Effector CD4-positive, alpha-beta T cell (primary cell): ENCODE measurements at places on chromosomes 12 and 14.

GRCh38 chr12:24078318-24078765, 128.9 kb upstream of the SOX5 start:
- no peak for DNase-seq

GRCh38 chr14:56036353-56036752, 81.9 kb upstream of the PELI2 start:
- no peak for DNase-seq

DNA sequence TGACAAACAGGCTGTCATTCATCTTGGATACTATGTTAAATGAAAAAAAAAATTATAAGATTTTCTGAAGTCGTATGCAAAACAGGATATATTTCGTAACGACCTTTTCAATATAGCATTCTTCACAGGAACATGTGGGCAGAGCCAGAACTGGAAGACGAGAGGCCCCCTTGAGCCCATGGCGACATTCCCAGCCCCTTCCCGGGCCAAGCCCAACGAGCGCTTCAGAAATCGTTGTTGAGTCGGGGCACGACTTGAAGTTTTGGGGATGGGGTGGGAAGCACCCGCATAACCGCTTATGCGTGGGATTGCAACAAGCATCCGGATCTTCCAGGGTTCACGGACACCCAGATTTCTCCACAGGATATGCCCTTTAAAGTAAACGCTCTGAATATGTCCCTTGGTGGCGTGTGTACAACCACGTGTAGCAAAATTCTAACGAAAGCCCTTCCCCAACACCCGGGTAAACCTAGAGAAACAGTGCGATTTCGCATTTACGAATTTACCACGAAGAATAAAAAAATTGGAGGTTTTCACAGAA, 736 bp downstream of the C14orf39 start:
- no peak for DNase-seq

- DNase-seq: no peak
Observed at GRCh38 chr14:61350427-61351270, 29.3 kb downstream of the PRKCH start.

GRCh38 chr12:49227713-49228112, 37.2 kb upstream of the TUBA1C start:
- no peak for DNase-seq

DNA sequence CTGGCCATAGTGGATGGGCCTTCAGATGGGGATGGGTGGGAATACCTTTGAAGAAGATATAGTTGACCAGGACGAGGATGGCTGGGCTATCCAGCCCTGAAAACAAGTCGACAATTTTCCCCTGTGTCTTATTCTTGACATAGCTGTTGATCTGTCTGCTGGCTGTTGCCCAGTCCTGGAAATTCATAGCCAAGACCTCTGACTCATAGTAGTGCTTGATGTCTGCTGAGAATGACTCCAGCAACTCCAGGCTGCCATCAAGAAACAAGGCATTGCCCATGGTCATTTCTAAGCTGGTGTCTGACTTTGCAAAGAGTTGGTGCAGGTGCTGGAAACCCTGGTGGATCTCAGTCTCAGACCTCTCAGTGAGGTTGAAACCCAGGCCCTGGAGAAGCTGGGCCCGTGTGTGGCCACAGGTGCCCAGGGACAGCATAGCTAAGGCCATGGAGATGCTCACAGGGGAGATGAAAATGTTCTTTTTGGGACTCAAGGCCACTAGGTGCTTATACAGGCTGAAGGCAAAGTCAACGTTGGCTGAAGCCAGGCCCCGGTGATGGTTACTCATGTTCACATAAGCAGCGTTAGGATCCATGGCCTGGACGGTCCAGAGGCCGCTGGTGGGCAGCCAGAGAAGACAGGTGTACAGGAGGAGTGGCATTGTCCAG, 9.0 kb downstream of the SERPINA6 start:
- DNase-seq: no peak

DNA sequence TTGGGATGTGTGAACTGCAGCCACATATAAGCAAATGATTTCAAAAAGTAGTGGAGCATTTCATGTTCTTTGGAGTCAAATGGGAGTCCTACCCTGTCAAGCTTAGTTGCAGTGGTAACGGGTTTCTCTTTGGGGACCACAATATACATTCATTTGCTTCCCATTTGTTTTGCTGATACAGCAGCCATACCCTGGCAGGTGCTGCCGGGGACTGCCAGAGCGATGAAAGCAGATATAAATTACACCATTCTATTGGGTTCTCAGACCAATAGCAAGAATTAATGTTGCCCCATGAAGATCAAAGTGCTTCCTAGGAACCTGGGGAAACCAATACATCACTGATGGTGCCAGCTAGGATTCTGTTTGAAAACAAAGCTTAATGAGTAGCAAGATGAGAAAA, 1621.5 kb upstream of the FLRT2 start:
- no peak for DNase-seq

GRCh38 chr12:55698965-55699364, 8.7 kb downstream of the ITGA7 start:
- no peak for DNase-seq

GRCh38 chr12:1947081-1947480, 28.6 kb upstream of the CACNA2D4 start:
- no peak for DNase-seq

DNA sequence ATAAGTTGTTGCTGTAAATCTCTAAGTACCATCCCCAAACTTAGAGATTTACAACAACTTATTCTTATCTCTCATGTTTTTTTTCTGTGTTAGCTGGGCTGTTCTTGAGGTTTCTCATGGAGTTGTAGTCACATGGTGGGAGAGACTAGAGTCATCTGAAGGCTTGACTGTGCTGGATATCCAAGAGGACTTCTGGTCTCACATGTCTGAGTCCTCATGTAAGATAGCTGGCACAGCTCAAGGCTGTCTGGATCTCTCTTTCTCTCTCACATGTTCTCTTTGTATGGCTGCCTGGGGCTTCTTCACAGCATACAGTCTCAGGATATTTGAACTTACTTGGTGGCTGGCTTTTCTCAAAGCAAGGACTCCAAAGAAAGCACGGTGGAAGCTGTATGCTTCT, 63.8 kb downstream of the DACT1 start:
- no peak for DNase-seq

- no peak for DNase-seq
Observed at GRCh38 chr14:87430810-87431209, 562.2 kb downstream of the GALC start.

GRCh38 chr12:24960222-24960855, 11.4 kb upstream of the BCAT1 start:
- DNase-seq: no peak

GRCh38 chr14:89922031-89922907, 32.3 kb downstream of the EFCAB11 start:
- DNase-seq: no peak

- DNase-seq: no peak
Observed at GRCh38 chr12:105386431-105386830, 55.9 kb downstream of the C12orf75 start.

GRCh38 chr14:99698236-99698635, 14.1 kb downstream of the CYP46A1 start:
- no peak for DNase-seq

DNA sequence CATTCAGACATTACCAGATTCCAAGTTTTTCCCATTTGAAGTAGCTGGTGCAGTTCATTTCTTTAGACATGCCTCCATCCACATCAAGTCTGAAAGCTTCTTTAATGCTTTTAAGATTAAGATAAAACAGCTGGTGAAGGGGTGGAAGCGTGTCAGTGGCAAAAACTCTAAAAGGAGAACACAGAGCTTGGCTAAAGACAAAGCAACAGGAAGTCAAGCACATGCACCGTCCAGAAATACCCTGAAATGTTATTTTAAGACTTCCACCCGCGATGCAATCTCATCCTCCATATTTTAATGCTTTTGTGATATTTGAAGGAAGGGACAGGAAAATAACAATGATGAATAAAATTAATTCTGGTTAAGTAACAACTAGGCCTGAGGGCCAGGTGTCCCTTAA, 31.8 kb downstream of the PPM1H start:
- DNase-seq: no peak

DNA sequence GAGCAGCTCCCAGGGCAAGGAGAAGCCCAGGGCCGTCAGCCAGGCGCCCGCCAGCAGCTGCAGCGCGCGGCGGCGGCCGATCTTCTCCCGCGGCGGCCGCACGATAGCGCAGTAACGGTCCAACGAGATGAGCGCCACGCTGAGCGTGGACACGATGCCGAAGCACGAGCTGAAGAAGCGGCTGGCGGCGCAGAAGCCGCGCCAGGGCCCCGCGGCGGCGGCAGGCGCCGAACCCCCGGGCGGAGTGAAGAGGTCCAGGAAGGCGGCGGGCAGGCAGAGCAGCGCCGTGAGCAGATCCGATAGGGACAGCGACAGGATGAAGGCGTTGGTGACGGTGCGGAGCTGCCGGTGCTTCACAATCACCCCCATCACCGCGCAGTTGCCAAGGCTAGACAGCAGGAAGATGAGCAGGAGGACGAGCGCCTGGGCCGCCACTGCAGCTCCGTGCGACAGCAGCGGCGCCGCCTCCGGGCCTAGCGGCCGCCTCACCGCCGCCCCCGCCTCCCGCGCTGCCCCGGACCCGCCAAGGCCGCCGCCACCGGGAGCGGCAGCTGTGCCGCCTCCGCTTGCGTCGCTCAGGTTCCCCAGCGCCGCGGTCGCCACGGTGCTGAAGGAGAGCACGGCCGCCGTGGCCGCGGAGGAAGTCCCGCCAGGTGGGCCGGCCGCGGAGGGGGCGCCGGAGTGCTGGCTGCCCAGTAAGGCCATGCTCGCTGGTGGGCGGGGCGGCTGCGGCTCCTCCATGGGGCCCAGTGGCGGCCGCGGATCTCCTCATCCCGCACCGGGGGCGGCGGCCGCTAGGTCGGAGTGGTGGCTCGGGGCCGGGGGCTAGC, 479 bp downstream of the GPR135 start:
- DNase-seq: peak; percentile 40

DNA sequence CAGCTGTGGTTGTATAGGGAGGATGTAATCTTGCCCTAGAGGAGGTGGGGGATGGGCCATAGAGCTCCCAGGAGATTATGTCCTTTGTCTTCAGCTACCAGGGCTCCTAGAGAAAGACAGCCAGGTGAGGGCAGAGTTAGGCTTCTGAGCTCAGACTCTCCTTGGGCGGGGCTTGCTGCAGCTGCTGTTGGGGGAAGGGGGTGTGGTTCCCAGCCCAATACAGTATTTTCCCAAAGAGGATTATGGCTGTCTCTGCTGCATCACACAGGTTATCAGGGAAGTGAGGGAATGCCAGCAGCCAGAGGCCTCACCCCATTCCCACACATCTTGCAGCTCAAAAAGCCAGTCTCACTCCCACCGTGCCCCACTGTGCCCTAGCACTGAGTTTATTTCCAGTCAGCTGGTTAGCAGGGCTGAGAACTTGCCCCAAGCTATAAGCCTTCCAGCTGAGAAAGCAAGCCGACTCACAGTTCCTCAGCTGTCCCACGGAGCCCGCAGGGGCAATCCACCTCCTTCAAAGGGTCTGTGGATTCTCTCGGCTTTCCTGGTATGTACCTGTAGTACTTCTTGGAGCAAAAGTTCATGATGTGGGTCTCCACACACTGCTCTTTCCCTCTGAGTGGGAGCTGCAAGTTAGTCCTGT, 217.3 kb upstream of the CPNE8 start:
- DNase-seq: no peak

GRCh38 chr14:63891148-63891975, 38.6 kb downstream of the SYNE2 start:
- no peak for DNase-seq

DNA sequence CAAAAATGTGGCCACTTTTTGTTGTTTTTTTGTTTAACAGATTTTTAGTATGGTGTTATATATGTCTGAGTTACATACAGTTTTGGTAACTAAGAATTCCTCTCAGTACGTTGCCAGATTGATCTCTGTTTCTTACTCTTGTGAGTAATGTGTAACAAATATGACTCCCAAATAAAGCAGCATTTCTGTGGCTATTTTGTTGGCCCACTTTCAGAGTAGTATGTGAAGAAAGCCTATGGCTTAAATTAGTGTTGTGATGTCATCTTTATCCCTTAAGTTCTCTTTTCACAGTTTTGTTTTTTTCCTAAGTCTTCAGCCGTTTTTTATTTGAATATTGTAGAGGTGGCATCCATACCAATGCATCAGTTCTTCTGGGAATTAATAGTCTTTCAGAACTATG, 10.7 kb downstream of the PCNX4 start:
- DNase-seq: no peak

DNA sequence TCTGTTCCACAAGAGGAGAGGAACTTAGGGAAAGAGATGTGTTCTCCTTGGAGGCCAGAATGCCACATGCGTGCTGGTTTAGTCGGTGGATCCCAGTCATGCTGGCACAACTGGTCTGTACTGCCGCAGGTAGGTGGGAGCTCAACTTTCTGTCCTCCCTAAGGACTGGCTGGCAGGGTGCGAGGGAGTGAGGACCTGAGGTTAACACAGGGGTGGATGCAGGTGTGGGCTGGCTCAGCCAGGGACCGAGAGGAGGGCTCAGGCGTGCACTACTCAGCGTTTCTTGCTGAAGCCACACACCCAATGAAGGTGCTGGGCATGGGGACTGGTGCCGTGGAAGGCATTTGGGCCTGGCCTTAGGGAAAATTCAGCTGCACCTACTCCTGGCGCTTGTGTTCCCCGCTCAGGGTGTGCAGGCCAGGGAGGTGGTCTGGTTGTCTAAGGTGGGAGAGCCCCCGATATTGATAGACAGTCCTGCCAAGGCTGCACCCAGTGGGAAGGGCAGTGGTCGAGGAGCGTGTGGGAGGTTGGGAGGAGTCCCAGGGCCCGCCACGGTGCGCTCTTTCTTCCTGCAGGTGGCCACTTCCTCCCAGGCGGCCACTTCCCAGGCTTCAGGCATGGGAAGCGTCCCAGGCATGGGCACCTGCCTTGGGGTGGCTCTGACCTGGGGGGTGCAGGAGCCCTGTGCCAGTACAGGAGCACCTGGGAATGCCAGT, 138.4 kb downstream of the ADGRD1 start:
- DNase-seq: no peak

GRCh38 chr14:84535484-84535883, 994.5 kb upstream of the FLRT2 start:
- DNase-seq: no peak

GRCh38 chr12:25155022-25155576, 39.9 kb downstream of the DNAI7 start:
- no peak for DNase-seq

GRCh38 chr14:86824167-86824566, 1168.8 kb downstream of the GALC start:
- DNase-seq: no peak

DNA sequence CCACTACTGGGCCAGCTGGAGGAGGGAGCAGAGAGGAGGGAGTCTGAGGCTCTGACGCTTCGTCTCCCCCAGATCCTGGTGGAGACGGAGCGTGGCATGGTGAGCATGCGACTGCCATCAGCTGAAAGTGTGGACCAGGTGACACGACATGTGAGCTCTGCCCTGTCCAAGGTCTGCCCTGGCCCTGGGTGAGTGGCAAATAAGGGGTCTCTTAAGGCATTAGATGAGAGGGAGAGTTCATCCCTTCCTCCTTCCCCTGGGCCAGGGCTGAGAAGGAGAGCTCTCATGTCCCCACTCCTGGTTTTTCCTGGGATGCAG, 2.5 kb downstream of the CARMIL3 start:
- DNase-seq: no peak

DNA sequence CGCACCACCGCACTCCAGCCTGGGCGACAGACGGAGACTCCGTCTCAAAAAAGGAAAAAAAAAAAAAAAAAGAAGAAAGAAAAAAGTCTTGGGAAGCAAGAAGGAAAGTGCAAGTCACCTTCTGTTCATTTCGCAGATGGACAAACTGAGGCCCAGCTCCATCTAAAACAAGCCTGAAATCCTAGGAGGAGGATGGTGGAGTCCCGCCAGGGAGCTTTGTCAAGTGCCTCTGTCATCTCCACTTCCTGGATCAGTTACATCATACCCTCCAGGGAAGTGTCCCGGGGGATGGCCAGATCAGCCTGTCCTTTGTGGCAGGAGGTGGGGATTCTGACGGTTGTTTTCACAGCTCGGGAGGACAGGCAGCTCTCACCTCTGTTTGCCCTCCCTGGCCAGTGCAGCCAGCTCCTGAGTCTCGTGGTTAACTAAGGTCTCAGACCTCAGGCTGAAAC, 8.7 kb upstream of the SDSL start:
- no peak for DNase-seq
